ENCODE measurements at places on chromosomes 12 and 14.

GRCh38 chr12:12207746-12208145 lies 59.1 kb downstream of the LRP6 start:
- DNase-seq = peak; percentile 22

DNA sequence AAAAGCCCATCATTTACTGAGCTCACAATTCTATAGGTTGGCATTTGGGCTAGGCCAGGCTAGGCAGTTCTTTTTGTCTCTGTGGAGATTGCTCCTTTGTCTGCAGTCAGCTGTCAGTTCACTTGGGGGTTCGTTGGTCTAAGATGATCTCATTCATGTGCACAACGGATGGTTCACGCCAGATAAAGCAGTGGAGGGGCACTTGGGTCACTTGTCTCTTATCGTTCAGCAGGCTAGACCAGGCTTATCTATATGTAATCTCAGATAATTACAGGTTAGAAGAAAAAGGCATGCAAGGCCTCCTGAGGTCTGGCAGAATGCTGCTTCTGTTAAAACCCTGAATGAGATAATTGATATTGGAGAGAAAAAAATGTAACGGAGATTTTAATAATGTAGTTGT lies 119.0 kb upstream of the ATP2B1 start:
- DNase-seq = no peak

- no peak for DNase-seq
These were observed 110.3 kb upstream of the NCOR2 start for GRCh38 chr12:124677552-124678356.

- peak; percentile 20 for DNase-seq
These were observed 29.8 kb downstream of the CFL2 start for GRCh38 chr14:34684578-34684977.

GRCh38 chr12:21725731-21726130 lies 48.8 kb downstream of the KCNJ8 start:
- DNase-seq = no peak

- DNase-seq = no peak
These were observed 54.0 kb downstream of the MVK start for GRCh38 chr12:109627633-109628032.

DNA sequence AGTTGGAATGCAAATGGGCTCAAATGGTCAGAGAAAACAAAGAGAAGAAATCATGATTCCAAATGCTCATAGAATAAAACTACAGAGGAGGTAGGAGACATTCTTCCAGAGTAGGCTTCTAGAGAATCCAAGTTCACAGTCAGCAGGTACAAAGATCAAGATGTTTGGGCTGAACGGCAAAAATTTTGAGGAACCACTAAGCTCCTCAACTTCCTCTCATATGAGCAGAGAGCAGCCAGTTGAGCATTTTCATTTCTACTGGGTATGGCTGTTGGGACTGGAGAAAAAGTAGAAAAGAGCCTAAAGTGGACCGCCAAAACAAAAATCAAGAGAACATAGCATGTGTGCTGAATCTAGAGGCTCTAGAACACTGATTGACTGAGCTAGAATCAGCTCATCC lies 73.8 kb upstream of the ARID2 start:
- DNase-seq = no peak

GRCh38 chr12:76539727-76540126 lies 19.8 kb downstream of the OSBPL8 start:
- DNase-seq = no peak

GRCh38 chr14:58294201-58294600 lies 4.2 kb upstream of the ARID4A start:
- no peak for DNase-seq

DNA sequence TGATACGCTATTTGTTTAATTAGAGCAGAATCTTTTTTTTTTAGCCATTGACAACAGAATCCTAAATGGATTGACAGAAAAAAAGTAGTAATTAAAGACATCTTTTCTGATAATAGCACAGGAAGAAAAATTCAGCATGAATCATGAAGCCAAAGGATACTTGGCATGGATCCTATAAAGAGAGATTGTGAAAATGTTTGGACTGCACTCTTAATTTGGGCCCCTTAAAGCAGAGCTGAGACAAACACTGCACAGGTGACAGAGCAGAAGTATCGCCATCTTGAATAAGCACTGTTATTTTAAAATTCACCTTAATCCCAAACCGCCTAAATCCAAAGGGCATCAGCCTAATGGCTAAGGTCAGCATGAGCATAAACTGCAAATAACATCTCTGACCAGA lies 48.8 kb upstream of the SEL1L start:
- no peak for DNase-seq

GRCh38 chr12:14239350-14239934 lies 126.0 kb upstream of the ATF7IP start:
- peak; percentile 24 for DNase-seq

DNA sequence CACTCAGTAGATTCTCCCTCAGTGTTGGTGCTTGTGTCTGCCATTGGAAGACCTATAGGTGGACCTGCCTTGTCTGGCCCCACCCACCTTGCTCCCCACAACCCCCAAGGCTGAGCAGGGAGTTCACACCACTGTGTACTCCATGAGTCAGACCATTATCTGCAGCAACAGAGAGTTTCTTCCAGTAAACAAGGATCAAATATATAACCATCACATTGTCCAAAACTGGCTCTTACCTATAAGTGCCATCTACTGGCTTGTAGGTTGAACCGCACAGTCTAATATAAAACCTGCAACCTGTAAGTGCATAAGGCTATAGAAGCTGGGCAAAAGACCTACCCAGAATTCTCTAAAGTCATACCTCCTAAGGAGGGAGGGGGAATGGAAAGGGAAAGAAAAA lies 7.9 kb downstream of the TAS2R13 start:
- no peak for DNase-seq

- DNase-seq = peak; percentile 44
These were observed 187.6 kb downstream of the NAV3 start for GRCh38 chr12:78018171-78018910.

- peak; percentile 72 for DNase-seq
These were observed 197.0 kb downstream of the DAD1 start for GRCh38 chr14:22391908-22392565.

- peak; percentile 41 for DNase-seq
These were observed 152.3 kb downstream of the SLC6A15 start for GRCh38 chr12:84760091-84760865.

DNA sequence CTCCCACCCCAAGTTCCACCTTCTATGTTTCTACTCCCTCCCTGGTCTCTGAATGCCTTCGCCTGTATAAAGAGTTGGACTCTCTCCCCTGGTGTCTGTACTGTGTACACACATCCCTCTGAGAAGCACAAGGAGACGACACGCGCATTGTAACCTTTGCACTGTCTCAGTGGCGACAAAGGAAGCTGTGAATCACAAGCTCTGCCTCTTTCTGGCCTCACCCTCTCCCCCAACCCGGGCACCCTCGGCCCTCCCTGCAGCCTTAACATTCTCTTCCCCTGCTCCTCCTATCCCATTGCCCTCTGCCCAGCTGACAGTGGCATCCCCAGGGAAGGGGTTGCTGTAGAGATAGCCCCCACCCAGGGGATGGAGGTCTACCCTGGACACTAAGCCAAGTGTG lies 2.5 kb upstream of the SMARCD1 start:
- no peak for DNase-seq

GRCh38 chr12:121668750-121669520 lies 519 bp downstream of the MORN3 start:
- no peak for DNase-seq

- peak; percentile 40 for DNase-seq
These were observed 56.1 kb downstream of the BTG1 start for GRCh38 chr12:92089559-92089958.

GRCh38 chr12:85782711-85783110 lies 53.5 kb downstream of the RASSF9 start:
- no peak for DNase-seq

- peak; percentile 26 for DNase-seq
These were observed at the start of gene GALNT16 for GRCh38 chr14:69259527-69260189. Gene GALNT16 (plus strand): TSS chr14:69260158. CDS start chr14:69260291, 133 bp downstream.

GRCh38 chr14:102096569-102097188 lies 9.8 kb upstream of the HSP90AA1 start:
- DNase-seq = peak; percentile 68

DNA sequence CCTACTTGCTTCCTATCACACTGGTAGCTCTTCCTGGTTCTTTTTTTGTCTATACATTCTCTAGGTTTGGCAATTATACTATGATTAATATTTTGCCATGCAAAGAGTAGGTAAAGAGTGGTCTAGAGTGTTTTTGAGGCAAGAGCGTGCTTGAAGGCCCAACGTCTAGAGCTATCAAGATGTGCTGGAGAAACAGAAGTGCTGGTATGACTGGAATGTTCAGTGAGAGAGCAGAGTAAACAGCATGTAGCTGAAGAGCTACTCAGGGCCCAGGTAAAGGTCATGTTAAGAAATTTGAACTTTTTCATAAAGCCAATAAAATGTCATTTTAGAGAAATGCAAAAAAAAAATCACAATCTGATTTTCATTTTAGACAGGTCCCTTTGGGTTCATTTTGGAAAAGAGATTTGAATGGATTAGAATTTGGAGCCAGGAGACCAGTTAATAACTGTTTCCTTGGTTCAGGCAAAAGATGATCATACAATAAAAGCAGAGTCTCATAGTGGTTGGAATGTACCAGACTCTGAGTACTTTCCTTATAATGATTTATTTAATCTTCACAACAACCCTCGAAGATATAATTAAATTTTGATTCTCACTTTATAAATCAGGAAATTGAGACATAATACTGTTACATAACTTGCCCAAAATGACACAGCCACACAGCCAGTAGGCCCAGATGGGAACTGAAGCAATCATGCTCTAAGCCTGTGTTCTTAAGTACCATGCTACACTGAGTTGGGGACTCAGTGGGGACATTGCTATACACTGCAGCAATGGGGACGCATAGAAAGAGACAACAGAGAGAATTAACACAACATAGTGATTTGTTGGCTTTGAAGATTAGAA lies 350.1 kb downstream of the NELL2 start:
- DNase-seq = no peak

DNA sequence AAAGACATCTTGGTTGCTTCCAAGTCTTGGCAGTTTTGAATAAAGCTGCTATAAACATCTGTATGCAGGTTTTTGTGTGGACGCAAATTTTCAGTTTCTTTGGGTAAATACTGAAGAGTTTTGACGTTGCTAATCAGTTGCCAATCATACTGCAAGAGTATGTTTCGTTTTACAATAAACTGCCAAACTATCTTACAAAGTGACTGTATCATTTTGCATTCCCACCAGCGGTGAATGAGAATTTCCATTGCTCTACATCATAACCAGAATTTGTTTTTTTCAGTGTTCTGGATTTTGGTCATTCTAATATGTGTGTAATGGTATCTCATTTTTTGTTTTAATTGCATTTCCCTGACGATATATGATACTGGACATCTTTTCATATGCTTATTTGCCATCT lies 190.8 kb upstream of the PARP11 start:
- DNase-seq = no peak

DNA sequence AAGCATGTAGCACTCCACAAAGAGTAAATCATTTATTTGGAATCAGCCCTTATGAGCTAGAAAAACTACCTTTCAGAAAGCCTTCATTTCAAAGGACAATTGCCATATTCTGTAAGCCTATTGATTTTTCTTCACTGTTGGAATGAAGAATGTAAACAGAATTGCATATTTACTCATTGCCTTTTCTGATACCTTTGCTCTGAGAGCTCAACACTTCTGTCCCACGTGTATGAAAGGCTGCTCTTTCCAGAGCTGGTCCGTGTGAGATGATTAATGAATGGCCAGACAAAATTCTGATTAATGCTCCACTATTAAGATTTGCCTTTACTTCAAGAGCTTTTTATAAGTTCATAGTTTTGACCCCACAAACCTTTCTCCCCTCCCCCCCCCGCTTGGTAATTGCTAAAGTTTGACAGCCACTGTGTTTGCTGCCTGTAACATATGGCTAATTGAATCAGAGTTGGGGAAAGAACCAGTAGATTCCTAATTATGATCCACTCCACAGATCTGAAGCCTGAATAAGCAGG lies 63.0 kb upstream of the PLEKHA5 start:
- DNase-seq = no peak

DNA sequence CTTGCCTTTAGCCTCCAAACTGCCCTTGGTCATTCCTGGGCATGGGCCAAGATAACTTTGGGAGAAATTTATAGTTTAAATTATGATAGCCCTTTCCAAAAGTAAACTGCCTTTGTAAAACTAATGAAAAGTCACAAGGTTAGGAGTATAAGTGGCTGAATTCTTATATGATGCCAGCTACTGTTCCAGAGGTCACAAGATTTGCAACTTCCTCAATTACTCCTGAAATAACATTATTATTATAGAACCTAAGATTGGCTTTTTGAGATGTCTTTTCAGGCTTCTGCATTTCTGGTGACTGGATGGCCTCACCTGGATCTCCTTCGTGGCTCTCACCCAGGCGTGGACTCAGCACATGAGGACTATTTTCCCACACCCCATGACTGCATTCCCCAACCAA lies 55.0 kb downstream of the OSBPL8 start:
- DNase-seq = no peak

- peak; percentile 88 for DNase-seq
These were observed 13.0 kb downstream of the FGD6 start for GRCh38 chr12:95204141-95204866.

GRCh38 chr12:111761706-111762105 lies 5.0 kb upstream of the ALDH2 start:
- DNase-seq = no peak

- DNase-seq = peak; percentile 67
These were observed at the start of gene ELK3 for GRCh38 chr12:96193725-96194575. Gene ELK3 (plus strand): TSS chr12:96194375.

- DNase-seq = no peak
These were observed 60.2 kb downstream of the PRKCH start for GRCh38 chr14:61381553-61381952.

DNA sequence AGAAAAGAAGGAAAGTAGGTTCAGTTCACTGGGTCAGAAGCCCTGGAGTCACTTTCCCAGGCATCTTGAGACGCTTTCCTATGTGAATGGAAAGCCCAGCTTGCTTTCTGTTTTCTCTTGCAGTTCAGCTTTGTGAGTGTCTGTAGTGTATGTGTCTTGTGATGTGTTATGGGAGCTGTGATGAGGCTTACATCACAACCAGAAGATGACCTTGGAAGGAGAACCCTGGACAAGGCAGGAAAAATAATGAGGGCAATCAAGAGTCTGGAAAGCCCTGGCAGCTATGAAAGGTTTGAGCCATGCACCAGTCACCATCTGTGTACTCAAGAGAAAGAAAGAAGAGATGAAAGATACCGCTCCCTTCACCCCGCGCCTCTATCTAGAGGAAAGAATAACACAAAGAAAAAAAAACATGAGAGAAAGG lies 35.2 kb upstream of the PTGR2 start:
- no peak for DNase-seq

Measured in astrocyte of the spinal cord (primary cell).